Cerebellar cortex (tissue), 1 donor: ENCODE measurements at places on chromosomes 1 and 21.

DNA sequence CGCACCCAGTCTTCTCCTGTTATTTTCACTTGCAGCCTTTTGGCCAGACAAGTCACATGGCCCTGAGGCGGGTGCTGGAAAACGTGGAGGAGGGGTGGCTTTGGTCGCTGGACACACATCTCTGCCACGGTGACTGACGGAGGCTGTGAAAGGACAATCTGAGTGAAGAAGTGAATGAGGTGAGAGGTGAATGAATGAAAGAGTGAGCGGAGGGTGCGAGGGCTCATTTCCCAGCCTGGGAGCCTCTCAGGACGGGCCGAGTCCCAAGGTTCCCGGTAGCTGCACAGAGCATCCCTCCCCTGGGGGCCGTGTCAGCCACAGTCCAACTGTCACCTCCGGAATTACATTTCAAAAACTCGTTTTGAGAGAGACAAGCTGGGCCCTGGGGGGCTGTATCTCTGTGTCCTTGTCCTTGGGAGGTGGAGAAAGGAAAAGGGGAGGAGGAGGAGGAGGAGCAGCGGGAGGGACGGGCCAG lies 89.6 kb downstream of the UBIAD1 start:
- DNase-seq, result no peak

DNA sequence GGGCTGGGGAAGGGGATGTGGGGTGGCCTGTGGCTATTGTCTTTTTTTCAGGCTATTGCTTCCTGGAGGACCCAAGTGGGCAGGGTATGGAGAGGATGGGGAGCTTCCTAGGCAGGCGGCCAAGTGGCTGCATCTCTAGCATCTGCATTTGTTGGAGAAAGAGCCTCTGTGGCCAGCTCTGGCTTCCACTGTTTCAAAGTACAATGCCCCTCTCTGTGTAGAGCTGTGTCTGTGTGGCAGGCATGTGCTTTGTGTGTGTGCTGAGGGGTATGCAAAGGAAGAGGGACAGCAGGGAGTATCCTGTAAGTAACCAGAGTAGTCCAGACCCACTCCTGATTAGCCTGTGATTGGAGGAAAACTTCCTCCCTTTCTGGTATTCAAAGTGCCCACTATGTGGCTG lies 40.6 kb downstream of the KCNA2 start:
- DNase-seq, result no peak

GRCh38 chr1:36160949-36161485 lies 5.1 kb downstream of the MAP7D1 start:
- DNase-seq, result no peak

DNA sequence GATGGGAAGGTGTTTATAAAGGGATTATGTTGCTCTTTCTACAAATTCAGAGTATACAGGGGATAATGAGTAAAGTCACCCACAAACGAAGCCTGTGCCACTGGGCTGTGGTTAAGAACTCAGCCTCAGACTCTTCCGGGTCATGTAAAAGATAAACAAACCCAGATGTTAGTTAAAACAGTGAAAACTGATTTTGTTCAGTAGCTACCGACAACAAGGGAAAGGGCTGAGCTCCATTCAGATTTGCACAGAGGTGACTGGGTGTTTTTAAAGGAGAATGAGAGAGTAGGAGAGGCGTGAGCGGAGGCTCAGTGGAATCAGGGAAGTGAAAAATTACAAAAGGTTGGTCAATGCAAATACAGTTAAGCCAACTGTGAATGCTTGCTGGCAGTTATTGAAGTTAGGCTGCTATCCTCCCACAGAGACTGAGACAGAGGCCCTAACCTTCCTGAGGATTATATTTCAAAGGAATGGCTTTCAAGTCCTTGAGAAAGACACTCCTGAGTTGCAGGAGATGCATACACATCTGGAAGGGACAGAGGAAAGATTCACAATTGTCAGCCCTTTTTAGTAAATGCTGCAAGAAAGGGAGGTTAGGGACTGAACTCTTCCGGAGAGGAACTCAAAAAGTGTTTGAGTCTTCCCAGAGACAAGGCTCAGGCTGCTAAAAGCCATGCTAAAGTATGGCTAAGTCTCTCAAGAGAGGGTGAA lies 29.9 kb upstream of the SAMD13 start:
- no peak for DNase-seq

GRCh38 chr1:236907205-236907604 lies 97.0 kb downstream of the MT1HL1 start:
- DNase-seq, result no peak

DNA sequence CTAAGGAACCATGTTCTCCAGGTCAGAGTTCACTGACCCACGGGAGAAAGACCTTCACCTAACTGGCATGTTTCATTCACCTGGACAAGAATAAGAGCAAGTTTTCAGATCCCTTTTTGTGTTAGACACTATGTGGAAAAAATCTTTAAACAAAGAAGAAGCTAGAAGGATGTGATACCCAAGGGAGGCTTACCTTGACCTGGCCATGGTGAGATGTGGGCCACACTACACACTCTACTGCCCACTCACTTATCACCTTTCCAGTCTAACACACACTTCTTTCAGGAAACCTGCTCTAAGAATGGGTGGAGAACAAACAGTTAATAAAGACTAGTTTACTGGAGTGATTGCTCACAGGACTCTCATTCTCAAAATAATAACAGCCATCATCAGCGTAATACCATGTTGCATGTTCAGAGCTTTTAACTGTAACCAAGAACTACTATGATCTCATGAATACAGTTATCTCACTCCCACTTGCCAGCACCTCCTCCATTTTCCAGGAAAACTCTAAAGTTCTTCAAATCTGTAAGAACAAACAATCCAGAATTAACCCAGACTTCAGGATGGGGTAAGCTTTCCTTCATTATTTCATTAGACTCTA lies 1.4 kb downstream of the RGS8 start:
- DNase-seq, result no peak
